Stimulated activated effector memory CD8-positive, alpha-beta T cell treated with anti-CD3 and anti-CD28 coated beads, Interleukin-12 subunit alpha, Interleukin-12 subunit beta, amount 100 ng/mL, for 72 hours (primary cell): ENCODE measurements at places on chromosomes 1 and 21.

- no peak for DNase-seq
Observed at GRCh38 chr1:186244825-186245224, 130.2 kb downstream of the TPR start.

GRCh38 chr1:167713330-167714081 is 8.3 kb upstream of the MPZL1 start:
- peak; percentile 10 for DNase-seq

GRCh38 chr21:45555557-45556301 is 13.5 kb upstream of the SLC19A1 start:
- DNase-seq: peak; percentile 38

- no peak for DNase-seq
Observed at GRCh38 chr21:31987696-31988095, 114.9 kb downstream of the HUNK start.
